ENCODE measurements at places on chromosomes 12 and 14.
A peak's percentile ranks its signal among the peaks of the same experiment; 100 is the strongest.

DNA sequence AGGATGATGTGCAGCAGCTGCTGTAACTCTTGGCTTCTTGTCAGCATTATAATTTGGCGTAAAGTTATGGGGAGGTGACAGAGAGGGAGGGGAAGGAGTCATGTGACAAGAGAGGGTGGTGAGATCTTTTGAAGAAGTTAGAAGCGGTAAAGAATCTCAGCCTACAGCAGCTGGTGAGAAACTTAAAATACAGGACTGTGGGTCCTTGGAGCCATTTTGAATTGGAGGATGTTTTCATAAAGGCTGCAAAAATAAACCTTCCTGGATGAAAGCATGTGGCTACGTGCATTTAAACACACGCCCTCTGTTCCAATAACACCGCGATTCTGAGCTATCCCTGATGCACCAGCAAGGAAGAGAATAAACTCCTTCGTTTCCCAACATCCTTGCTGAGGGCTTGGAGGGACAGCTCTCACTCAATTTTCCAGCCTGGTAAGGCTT is 133.7 kb downstream of the TMEM30B start:
- DNase-seq = no peak

- no peak for DNase-seq
Measured at GRCh38 chr14:24367514-24368211, at the start of gene NFATC4. TSS of gene NFATC4 (plus strand) at chr14:24368184. CDS start at chr14:24368341, 157 bp downstream.

- no peak for DNase-seq
Measured at GRCh38 chr14:71114565-71114964, 207.3 kb downstream of the PCNX1 start.

DNA sequence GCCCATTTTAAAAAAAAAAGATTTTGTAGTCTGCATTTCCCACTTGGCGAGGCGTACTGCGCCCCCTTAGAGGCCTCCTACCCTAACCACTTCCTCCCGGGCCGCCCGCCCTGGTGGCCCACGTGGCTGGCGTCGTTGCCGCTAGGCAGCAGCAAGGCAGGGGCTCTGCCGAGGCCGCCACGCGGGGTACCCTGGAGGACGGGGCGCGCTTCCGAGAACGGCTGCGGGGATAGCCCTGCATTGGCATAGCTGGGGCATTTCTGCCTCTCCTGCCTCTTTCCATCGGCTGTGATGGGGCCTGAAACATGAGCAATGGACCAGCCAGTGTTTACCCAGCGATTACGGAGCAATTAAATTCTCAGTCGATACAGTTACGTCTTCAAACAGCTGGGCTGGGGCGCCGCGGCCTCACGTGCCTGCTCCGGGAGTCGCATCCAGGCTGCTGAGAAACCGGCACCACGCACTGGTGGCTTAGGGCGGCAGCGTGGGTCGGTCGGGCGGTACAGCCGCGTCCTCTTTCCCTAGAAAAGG is 38.0 kb downstream of the IQSEC3 start:
- no peak for DNase-seq

DNA sequence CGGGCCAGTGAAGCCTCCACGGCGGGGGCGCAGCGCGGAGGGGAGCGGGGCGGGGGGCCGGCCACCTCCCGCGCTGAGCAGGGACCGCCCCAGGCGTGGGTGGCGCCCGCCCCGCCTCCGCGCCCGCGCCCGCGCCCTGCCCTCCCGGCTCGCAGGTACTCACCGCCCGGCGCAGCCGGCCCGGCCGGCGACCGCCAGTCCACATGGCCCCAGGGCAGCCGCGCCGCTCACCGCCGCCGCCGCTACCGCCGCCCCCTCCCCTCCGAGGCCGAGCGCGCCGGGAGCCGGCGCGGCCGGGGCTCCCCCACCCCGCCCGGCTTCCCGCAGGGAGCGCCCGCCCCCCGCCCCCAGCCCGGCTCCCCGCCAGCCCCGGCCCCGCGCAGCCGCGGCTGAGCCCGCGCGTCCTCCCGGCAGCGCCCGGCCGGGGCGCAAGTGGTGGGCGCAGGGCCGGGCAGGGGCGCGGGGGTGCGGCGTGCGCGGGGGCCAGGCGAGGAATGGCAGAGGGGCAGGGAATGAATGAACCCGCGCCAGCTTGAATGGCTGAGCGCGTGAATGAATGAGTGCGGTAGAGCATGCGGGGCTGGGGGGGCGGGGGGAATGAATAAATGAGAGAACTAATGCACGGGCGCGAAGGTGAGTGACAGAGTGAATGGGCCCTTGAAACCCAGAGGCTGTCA is at the start of gene BEGAIN:
TSS of gene BEGAIN (minus strand) at position 332 of the 677 bp plus-strand sequence. CDS start at position 205, 127 bp downstream.
- DNase-seq = no peak

GRCh38 chr14:77681196-77682157 is 26.3 kb downstream of the ALKBH1 start:
- DNase-seq = no peak

- DNase-seq = no peak
Measured at GRCh38 chr14:60204104-60204842, 39.1 kb upstream of the DHRS7 start.

DNA sequence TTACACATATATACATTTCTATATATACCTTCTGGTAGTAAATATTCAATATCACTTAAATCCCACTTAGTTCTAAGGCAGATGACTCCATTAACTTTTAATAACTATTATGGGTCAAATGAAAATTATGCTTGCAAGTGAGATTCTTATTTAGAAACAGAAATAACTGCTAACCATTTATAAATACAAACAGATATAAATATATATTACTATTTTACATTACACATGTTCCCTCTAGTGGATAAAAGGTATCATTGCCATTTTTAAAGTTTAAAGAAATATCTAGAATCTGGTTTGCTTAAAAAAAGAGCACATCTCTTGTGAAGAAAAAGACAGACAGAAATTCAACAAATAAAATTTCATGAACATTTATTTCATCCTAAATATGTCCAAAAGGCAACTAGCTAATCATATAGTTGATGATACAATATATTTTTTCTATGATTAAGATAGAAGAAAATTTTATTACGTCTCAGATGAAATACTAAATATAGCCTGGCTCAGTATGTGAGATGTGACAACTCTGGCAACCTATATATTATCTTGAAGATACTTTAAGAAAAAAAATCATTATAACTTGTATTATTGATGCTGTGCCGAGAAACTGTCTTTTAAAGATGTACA is 11.7 kb upstream of the RAD51AP1 start:
- no peak for DNase-seq

GRCh38 chr12:115464111-115464581 is 780.2 kb upstream of the TBX3 start:
- no peak for DNase-seq

DNA sequence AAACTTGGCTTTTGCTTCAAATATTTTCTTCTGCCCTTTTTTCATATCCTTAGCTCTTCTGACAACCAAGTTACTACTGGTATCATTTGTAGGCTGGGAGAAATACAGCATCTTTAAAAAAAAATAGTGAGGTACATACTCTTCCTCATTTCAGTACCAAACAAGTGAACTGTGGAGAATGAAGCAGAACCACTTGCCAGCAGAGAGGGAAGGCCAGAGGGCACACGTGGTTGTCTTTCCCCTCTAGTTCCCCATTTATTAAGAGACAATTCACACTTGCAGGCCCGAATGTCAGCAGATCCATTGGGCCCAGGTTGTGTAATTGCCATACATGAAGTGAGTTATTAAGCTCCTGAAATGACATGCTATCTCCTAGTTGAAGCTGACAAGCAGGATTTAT is 3.2 kb downstream of the SUSD6 start:
- DNase-seq = no peak

DNA sequence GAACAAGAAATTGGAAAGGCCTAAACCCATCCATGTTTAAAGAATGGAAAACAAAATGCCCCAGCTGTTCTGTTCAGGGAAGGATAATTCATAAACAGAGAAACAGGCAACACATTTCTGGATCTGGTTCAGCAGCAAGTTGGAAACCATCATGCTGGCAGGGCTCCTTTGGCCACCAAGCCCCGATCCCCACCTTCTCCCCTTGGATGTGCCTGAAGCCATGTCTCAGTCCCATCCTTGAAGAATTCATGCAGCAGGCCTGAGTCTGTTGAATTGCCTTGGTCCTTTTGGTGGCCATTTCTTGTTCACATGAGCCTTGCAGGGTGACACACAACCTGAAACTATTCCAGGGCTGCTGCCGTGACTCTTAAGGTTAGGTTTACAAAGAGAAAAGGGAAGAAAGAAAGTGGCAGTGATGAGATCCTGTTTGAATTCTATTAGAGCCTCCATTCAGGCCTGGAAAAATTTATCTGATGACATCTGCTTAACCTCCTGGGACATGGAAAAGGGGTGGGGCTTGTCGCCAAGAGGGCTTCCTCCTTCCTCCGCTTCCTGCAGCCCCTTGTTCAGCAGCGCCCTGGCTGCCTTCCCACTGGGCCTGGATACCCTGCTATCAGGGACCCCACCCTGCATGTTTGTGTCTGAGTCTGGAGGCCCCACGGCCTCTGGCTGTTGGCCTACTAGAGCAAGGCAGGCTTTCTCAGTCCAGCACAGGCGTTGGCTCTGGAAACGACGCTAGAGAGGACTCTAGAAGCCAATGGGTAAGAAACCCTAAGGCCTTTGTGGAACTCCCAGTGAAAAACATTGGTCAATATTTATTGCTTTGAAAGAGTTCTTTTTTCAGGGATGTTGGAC is 341.9 kb downstream of the C12orf75 start:
- DNase-seq = no peak

DNA sequence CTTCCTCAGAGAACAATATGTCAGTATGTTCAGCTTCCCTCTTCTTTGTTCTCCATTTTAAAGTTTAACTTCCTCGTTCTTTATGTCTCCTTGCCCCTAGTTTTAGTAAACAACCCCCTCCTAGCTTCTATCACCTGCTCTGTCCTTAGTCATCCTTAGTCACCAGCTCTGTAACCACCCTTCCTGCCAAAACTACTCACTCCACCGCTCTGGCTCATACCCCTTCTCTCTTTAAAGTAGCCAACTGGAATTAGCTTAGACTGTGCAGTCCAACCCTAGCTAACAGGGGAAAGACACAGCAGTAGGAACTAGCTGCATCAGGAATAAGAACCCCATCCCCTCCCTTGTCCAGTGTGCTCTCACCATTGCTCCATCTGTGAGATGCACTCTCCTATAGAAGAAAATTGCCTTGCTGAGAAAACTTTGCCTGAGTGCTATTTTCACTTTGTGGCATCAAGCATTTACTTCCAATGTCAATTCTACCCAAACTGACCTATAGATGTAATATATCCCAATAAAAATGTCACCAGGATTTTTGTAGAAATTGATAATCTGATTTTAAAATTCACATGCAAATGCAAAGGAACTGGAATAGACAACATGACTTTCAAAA is 603.2 kb downstream of the C12orf50 start:
- DNase-seq = no peak

DNA sequence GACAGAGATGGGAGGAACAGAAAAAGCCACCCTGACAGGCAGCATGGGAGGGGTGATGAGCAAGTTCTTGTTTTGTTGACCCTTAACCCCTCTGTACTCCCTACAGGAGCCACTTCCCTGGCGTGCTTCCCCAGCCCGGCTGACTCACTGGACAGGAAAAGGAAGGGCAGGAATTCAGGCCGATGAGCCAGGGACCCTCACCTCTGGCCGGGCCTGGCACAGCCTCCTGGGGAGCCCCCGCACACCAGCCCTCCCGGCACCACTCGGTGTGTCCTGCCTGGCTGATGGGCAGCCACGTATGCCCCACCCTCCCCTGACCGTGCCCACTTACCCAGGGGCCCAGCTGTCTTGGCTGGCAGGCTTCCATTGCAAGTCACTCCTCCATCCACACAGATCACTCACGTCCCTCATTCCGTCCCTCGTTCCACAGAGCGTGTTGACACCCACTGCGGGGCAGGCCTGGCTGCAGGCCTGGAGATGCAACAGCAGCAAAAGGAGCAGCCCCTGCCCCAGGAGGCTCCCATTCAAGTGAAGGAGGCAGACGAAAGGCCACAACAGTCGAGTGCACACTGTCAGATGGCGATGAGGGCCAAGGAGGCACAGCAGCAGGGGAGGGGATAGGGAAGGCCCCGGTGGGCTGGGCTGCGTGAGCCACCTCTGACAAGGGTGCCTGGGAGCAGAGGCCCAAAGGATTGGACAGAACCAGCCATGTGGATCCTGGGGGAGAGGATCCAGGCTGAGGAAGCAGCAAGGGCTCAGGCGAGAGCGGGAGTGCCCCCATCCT is 19.7 kb upstream of the CD9 start:
- DNase-seq = no peak

DNA sequence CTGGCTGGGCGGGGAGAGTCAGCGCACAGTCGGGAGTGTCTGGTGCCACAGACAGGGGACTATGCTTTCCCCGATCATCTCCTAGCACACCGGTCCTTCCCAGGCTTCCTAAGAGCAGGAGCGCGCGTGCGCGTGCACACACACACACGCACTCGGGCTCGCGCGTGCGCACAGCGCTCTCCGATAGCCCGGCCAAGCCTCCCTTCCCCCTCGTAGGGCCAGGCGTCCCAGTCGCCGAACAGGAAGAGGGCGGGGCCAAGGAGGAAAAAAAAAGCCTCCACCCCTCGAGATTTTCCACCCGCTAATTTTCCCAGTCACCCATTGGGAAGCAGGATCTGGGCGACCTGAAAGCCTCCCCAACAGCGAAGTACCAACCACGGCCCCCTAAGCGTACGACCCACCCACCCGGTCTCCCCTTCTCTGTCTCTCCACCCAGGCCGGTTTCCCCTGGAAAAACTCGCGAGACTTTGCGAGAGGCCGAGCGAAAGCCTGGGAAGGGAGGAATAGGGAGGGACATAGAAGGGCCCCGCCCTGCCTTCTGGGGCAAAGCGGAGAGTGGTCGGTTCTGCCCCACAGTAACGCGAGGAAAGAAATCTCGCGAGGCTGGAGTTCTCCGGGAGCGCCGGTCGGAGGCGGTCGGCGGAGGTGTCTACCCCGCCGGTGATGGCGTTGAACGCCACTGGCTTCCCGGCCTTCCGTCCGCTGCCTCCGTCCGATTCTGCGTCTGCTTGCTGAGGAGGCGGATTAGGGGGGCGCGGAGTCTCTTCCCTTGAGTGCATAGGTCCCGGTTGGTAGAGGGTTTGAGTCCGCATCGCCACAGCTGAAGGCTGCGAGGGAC is at the start of the genes FGFR1OP2 and INTS13:
TSS of gene FGFR1OP2 (plus strand) at position 608 of the 838 bp plus-strand sequence. CDS start 15,689 bp downstream, outside the sequence.
TSS of gene INTS13 (minus strand) at position 119 of the 838 bp plus-strand sequence. CDS start 1,178 bp downstream, outside the sequence.
- peak; percentile 90 for DNase-seq

GRCh38 chr12:49342914-49343731 is 3.6 kb upstream of the DNAJC22 start:
- DNase-seq = no peak

DNA sequence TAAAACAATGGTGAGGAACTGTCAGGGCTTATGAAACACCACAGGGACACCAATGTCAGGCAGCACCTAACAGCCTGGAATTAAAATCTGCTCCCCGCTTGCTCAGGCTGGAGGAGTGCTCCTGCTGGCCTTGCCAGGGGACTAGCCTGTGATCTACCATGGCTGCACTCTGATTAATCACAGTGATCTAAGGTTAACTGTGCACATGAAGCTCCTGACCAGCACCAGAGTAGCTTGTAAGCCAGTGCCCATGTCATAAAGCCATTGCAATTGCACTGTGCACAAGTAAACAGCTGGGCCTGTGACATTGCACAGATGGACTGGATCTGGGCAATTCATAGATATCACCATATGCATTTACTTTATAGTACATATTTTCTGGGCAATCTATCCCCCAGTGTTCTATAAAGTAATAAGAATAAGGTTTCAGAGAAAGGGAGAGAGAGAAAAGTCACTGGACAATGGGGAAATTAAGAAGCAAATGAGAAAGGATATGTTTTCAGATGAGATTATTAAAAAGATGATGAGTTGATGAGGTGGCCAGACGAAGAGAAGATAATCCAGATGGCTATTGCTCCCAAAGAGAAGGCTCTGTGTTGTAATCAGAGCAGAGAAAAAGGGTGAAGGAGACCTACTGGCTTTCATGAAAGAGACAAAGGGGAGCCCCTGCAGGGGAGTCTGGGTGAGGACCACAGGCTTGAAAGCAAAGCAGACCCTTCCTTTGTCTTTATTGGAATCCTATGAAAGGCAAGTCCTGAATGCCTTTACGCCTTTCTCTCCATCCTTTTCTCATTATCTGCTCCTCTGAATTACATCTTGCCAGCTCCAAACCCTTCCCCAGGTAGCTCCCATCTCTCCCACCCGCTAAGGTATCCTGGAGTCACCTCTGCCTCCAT is 145.8 kb downstream of the SLC38A6 start:
- no peak for DNase-seq
